ENCODE measurements at places on chromosomes 1 and 21. TPM values are rescaled to one million over a fixed set of nuclear protein-coding genes. Genes with fewer than 3 reads are reported as not detected.

NFYC gene
- 23.1 TPM for total RNA-seq

NBPF4 gene
- total RNA-seq = not detected

IL24 gene
- total RNA-seq = not detected

PGBD5 gene
- not detected for total RNA-seq

SPRR2A gene
- not detected for total RNA-seq

CCDC30 gene
- total RNA-seq = 5.8 TPM

NGF gene
- total RNA-seq = 20.2 TPM

S100A3 gene
- not detected for total RNA-seq

TMPRSS15 gene
- not detected for total RNA-seq

RBM11 gene
- not detected for total RNA-seq

PRDM16 gene
- 11.3 TPM for total RNA-seq

CHI3L1 gene
- total RNA-seq = 3.0 TPM

SLFNL1 gene
- 0.09 TPM for total RNA-seq

KIF17 gene
- 3.0 TPM for total RNA-seq

GPR3 gene
- not detected for total RNA-seq

PTGFR gene
- 77.5 TPM for total RNA-seq

CR1 gene
- not detected for total RNA-seq

MYOG gene
- not detected for total RNA-seq

OR2G6 gene
- not detected for total RNA-seq

DNAJC28 gene
- total RNA-seq = 3.7 TPM

PLA2G2A gene
- total RNA-seq = 0.27 TPM

WDTC1 gene
- 11.0 TPM for total RNA-seq

SH2D2A gene
- not detected for total RNA-seq

MTOR gene
- total RNA-seq = 23.1 TPM

LHX8 gene
- not detected for total RNA-seq

IQGAP3 gene
- 28.7 TPM for total RNA-seq

KCNJ9 gene
- 0.08 TPM for total RNA-seq

CD52 gene
- total RNA-seq = not detected

ROR1 gene
- 18.8 TPM for total RNA-seq

INPP5B gene
- 26.8 TPM for total RNA-seq

PPIAL4G gene
- not detected for total RNA-seq

BTBD19 gene
- 5.4 TPM for total RNA-seq
